ENCODE measurements at places on chromosomes 3 and 15. TPM values are rescaled to one million over a fixed set of nuclear protein-coding genes. Genes with fewer than 3 reads are reported as not detected.

TMEM158 gene
- 3.4 TPM for total RNA-seq

GPR62 gene
- not detected for total RNA-seq

ZKSCAN7 gene
- 2.8 TPM for total RNA-seq

FMN1 gene
- total RNA-seq = 1.7 TPM
